ENCODE measurements at places on chromosomes 7 and 10.
A peak's percentile ranks its signal among the peaks of the same experiment; 100 is the strongest.

DNA sequence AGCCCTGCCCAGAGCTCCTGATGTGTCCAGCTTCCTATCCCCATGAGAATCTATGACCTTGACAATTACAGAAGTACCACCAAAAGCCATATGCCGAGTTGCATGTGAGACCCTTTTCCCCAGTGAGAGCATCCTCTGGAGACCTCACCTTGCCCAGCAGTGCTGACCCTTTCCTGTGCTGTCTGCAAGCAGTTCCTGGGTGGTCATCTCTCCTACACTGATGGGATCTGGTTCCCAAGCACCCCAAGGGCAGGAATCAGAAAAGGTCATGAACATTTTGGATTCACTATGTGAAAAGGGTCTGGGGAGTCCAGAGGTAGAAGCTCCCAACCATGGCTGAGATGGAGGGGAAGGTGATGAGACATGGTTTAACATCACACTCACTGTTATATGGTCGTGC is 18.2 kb downstream of the SFTPD start:
- no peak for DNase-seq

DNA sequence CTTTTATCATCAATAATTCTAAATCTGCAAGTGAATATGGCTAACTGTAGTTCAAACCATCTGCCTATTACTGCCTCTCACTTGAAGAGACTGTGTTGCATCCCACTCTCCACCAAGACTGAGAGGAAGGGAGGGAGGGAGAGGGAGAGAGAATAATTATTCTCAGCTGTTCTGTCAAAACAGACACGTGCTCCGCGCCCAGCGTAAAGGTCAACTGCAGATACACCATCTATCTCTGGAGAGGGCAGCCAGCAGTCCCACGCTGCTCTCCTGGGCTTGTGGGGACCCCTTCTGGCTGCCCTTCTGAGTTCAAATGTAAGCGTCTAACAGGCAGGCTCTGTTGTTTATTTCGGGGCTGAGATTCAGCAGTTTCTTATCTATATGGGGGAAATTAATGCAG is 625.5 kb upstream of the GALNT17 start:
- no peak for DNase-seq

DNA sequence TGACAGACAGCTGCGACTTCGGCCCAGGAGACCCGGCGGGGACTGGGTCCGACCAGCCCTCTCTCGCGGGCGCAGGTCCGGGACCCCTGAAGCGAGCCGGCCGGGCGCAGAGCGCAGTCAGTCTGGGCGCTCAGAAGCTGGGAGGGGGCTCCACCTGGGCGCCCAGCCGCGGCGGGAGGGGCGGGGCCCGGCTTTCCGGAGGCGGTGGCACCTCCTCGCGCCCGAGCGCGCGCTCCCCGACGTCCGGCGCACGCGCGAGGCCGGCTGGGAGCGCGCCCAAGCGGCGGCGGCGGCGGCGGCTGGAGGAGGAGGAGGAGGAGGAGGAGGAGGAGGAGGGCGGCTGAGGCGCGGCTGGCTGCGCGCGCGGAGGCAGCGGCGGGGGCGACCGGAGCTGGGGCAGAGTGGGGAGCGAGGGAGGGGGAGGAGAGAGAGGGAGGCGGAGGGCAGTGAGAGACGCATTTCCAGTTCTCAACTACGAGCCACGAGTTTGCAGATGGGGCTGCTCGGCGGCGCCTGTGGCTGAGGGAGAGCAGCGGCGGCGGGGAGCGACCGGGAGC is at the start of gene PALS2:
TSS of gene PALS2 (plus strand) at position 456 of the 557 bp plus-strand sequence. CDS start 50,216 bp downstream, outside the sequence.
- peak; percentile 81 for DNase-seq

DNA sequence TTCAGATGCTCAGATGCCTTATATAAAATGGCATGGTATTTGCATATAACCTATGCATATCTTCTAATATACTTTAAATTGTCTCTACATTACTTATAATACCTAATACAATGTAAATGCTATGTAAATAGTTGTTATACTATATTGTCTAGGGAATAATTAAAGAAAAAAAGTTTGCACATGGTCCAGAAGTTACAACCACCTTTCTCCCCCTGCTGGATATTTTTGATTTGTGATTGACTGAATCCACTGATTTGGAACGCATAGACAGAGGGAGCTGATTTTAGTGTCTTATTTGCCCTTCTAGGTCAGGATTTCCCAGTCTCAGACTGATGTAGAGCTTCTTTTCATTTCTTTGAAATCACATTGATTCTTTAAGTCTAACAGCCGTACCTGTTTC is 31.8 kb downstream of the MDFIC start:
- no peak for DNase-seq

- no peak for DNase-seq
These were observed 36.9 kb downstream of the AKR1B1 start for GRCh38 chr7:134422008-134422407.

DNA sequence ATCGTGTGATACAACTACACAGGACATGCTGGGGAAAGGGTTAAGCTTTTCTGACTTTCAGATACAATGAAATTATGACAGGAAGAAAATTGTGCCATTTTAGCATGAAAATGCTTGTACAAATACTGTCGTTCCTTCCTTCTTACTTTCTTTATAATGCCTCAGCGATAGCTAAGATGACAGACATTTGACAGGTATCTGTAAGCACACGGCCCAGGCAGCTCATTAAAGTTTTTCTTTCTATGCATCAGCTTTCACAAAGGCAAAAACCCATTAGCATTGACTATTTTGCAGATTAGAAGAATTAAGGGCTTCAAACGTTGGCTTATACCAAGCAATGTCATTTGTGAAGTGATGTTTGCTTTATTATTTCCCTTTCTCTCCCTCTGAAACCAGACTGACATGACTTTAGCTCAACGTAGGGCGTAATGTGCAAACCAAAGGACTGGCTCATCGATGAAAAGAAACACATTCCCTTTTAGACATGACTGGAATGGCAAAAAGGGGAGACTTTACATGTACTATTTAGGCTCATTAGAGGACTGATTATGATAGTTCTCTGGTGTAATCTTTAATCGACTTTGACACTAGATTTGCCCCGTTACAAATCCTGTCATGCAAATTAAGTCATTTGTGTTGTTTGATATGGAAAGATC is 258.4 kb upstream of the SP8 start:
- DNase-seq, result no peak

All from activated CD4-positive, alpha-beta memory T cell treated with anti-CD3 and anti-CD28 coated beads, Interleukin-2, amount 10 ng/mL, durations not matched to agents 7 days and 5 days (primary cell).